Activated T-helper 1 cell treated with anti-CD3 and anti-CD28 coated beads, Interleukin-2, amount 50 U/mL, for 16 hours (primary cell): ENCODE measurements at places on chromosomes 13 and 19.
A peak's percentile ranks its signal among the peaks of the same experiment; 100 is the strongest.

DNA sequence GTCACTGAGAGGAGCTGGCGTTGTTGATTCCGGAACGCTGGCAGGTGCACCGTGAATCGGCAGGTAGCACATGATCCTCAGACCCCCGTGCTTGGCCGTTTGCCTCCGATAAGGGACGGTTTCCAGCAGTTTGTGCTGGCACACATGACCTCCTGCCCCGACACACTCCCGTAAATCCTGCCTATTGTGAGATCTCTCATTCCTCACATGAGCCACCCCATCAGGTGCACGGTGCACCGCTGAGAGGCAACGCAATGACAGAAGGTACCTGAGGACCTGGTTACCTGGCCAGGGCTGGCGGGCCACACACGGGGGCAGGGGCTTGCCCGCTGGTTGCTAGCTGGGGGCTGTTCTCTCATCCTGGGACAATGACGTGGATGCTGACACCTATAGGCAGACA, 2.1 kb upstream of the ADPRHL1 start:
- no peak for DNase-seq

DNA sequence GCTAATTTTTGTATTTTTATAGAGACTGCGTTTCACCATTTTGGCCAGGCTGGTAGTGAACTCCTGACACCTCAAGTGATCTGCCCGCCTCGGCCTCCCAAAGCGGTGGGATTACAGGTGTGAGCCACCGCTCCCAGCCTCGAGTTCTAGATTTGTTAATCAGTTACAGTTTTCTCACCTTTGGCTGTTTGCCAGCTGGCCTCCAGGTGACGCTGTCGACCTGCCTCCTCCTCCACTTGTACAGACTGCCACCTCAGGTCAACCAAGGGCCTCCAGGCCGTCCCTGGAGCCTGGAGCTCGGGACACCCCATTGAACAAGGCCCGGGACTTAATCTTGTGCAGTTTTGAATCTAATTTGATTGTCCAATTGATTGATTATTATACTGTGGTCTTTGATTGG, 45.5 kb downstream of the IER2 start:
- peak; percentile 38 for DNase-seq

DNA sequence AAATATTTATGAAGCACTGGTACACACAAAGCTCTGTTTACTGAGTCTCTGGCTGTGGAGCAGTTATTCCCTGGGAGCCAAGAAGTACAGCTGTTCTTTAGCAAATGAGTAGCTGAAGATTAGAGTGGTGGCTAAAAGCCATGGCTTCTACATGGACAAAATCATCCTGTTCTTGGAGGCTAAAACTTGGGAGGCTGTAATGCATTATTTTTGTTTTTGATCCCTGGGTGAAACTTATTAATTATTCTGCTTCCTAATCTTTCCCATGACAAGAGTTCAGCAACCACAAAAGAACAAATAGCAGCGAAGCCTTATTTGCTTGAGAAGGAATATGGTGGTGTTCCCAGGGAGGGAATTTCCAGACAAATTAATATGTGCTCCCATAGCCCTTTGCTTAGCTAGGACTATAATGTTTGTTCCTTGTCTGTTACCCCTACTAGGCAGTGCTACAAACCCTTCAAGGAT, 109.5 kb downstream of the DCT start:
- no peak for DNase-seq

DNA sequence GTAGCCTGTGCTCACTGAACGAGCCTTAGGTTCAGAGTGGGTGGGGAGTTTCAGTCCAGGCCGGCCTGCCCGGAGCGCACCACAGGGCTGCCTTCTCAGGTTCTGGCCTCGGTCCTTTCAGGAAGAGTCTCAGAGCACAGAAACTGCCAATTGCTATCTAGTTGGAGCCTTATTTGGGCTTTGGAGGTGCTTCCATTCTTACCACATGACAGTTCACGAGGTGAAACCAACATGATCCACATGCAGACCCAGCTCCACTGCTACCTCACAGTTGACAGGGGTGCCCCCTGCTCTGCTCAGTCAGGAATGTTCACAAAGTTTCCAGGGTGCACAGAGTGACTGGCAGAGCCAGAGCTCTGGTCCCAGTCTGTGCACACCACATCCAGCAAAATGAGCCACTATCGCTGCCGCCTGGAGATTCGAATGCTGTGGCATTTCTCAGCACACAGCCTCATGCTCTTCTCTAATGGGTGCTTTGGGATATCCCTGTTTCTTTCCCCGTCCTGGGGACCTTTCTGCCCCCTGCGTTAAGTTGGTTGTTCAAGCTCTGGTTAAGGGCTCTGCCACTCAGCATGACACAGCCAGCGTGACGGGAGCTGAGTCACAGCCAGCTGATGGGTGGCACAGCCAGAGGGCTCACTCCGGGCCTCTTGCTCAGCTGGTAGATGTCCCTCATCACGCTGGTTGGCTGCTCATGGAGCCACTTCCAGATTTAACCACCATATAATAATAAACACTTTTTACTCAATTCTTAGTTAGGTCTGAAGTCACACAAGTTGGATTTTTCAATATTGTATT, 7.5 kb upstream of the SACS start:
- DNase-seq, result no peak

DNA sequence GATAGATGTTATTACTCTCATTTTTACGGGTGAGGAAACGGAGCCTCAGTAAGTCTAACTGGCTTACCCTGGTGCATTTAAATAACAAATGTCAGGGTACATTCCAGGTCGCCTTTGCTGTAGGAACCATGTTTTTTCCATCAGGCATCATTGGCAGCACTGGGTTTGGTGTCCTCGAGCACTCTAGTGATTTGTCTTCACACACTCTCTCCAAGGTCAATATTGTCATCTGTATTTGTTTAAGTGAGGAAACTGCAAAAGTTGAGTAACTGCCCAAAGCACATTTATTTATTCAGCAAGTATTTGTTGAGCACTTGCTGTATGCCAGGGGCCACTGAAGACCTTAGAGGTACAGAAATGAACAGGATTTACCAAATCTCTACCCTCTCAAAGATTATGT, 78.6 kb downstream of the DCT start:
- DNase-seq, result no peak

DNA sequence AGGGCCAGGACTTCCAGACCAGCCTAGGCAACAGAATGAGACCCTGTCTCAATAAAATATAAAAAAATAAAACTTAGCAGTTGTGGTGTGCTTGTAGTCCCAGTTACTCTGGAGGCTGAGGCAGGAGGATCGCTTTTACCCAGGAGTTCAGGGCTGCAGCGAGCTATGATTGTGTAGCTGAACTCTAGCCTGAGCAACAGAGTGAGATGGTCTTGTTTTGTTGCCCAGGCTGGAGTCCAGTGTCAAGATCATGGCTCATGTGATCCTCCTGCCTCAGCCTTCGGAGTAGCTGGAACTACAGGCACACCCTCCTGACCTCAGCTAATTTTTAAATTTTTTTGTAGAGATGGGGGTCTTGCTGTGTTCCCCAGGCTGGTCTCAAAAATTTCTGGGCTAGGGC, 4.3 kb upstream of the JUNB start:
- DNase-seq, result no peak

GRCh38 chr13:113357529-113357928, 6.4 kb downstream of the GRTP1 start:
- no peak for DNase-seq

- DNase-seq, result no peak
Observed at GRCh38 chr19:52229524-52229923, 39.7 kb downstream of the PPP2R1A start.

DNA sequence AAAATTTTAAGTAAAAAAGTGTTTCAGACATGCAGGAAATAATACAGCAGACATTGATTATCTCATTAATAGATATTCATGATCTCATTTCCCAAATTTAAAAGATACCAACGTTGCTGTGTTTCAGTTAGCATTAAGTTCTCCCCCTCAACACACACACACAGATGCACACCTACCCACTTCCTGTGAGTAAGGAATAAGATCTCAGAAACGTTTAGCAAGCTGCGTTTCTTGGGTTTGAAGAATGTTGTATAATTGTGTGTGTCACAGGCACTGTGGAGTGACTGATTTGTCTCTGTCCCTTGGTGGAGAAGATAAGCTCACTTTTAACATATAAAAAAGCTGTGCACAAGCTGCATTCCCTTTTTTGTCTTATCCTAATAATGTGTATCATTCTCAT, 196.8 kb downstream of the PDS5B start:
- DNase-seq, result no peak

- DNase-seq, result no peak
Observed at GRCh38 chr19:52735734-52736133, 890 bp upstream of the ZNF611 start.

DNA sequence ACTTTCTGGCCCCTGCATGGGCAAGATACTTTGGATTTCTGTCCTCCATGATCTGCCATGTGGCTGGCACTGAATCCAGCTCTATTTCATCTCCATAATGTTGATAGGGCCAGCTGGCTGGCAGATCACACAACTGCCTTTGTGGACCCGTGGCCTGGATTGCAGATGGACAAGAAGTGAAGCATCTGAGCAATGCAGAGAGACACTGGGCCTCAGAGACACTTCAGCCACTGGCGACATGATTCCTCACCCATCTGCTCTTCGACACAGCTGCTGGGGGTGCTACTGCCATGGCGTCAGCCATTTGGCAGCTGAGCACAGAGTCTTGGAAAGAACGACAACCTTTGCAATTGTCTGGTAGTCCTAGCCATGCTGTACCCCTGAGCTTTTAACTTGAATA, 79.5 kb upstream of the MYO16 start:
- no peak for DNase-seq

DNA sequence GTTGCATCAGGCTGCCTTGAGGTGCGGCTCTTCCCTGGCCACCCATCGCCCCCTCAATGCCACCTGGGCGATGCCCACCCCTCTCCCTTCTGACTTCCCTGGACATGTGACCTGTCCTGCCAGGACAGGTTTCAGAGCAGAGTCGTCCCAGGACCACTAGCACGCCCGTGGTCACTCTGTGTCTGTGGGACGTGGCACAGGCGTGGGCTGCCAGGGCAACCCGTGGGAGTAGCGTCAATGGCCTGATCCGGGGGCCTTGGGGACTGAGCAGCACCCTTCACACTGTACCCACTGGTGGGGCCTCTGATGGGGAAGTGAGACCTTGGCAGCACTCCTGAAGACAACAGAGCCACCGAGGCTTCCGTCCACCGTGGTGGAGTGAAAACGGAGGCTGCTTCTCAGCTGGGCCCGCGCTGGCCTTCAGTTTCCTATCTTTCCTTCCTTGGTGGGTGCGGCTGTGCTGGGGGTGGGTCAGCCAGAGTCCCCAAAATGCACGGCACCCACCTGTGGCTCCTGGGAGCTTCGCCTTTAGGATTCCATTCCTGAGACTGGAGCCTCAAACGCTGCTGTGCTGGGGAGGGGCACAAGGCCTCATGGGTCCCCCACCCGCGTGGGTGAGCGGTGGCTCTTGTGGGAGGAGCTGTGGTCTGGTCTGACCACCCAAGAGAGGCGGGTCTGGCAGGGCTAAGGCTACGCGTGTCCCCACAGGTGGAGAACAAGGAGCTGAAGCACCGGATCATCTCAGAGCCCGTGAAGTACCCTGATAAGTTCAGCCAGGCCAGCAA, 26.7 kb upstream of the TMEM255B start:
- no peak for DNase-seq

DNA sequence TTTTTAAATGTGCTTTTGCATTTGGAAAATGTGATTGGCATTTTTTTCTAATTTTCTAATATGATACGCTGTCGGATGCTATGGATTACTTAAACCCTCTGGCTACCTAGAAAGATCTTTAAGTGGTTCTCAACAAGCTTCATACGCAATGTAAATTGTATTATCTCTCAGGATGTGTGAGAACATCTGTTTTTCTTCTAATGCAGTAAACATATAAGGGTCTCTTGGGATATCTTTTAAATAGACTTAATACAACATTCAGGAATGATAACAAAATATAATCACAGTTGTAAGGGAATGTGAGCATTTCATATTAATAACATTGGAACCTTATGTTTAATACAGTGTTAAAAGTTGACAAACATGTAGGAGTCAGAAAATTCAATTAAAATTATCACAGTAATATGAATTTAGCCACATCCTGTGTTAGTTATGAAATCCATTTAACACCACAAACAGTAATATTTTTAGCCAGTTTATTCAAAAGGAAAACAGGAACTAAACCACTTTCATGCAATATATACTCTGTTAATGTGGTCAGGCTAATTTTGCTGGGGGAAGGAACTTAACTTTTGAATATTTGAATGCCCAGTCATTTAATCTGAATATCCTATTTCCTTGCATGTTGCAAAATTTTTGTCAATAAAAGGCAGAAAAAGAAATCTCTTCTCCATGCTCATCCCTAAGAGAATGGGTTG, 15.0 kb upstream of the ALOX5AP start:
- DNase-seq, result no peak

GRCh38 chr13:104648291-104648690, 1582.1 kb upstream of the SLC10A2 start:
- DNase-seq, result no peak

DNA sequence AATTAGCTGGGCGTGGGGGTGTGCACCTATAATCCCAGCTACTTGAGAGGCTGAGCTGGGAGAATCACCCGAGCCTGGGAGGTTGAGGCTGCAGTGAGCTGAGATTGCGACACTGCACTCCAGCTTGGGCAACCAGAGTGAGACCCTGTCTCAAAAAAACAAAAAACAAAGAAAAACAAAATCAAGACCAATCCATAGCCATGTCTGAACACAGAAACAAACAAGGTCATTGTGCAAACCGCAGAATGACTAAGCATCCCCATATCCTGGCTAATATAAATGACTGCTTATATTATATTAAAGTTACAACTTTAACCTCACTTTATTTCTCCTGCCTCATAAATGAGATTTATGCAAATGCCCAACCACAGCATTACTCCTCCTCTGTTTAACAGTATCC, 2.3 kb upstream of the LYPD3 start:
- no peak for DNase-seq

GRCh38 chr13:49216334-49216733, 3.8 kb upstream of the MLNR start:
- no peak for DNase-seq

DNA sequence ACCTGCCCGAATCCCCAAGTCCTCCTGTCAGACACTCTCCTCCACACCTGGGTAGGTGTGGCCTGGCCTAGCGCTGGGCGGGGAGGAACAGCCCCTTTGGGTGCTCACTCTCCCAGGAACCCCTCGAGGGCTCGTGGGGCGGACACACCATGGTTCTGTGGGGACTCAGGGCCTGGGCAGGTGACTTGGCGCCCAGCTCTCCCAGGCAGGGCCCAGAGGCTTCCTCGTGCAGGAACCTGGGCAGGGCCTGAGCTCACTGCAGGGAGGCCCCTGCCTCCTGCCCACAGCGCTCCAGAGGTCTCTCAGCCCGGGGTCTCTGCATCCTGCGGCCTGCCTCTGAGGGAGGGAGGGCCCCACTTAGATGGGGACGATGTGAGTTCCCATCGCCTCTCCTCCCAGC, 11.9 kb downstream of the LSM4 start:
- no peak for DNase-seq

- DNase-seq, result no peak
Observed at GRCh38 chr13:20977394-20977793, 74.8 kb upstream of the XPO4 start.

GRCh38 chr19:32294871-32295438, 50.5 kb upstream of the ZNF507 start:
- DNase-seq, result no peak

DNA sequence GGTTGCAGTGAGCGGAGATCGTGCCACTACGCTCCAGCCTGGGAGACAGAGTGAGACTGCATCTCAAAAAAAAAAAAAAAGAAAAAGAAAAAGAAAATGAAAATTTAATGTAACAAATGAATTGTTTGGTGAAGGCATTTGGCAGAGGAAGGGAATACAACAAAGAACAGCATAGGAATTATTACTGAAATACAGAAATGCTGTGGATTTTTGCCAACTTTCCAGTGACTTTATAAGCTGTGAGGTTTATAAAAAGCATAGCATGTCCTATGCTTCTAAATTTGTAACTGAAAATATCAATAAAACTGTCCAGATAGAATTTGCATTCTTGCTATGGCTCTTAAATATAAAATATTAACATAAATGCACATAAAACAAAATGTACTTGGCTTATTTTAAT, 112.9 kb upstream of the IRS2 start:
- DNase-seq, result no peak
